BE2C (cell line): ENCODE measurements at places on chromosomes 11 and 22.

- DNase-seq = no peak
These were observed 763 bp upstream of the MS4A7 start for GRCh38 chr11:60377401-60378136.

GRCh38 chr11:12003336-12003735 lies 5.1 kb downstream of the DKK3 start:
- no peak for DNase-seq

- DNase-seq = peak; percentile 92
These were observed at the start of gene GRAMD4 for GRCh38 chr22:46619830-46620501. Gene GRAMD4, plus strand, starts transcription at chr22:46620386. Its CDS starts 6,414 bp downstream, at chr22:46626800.

DNA sequence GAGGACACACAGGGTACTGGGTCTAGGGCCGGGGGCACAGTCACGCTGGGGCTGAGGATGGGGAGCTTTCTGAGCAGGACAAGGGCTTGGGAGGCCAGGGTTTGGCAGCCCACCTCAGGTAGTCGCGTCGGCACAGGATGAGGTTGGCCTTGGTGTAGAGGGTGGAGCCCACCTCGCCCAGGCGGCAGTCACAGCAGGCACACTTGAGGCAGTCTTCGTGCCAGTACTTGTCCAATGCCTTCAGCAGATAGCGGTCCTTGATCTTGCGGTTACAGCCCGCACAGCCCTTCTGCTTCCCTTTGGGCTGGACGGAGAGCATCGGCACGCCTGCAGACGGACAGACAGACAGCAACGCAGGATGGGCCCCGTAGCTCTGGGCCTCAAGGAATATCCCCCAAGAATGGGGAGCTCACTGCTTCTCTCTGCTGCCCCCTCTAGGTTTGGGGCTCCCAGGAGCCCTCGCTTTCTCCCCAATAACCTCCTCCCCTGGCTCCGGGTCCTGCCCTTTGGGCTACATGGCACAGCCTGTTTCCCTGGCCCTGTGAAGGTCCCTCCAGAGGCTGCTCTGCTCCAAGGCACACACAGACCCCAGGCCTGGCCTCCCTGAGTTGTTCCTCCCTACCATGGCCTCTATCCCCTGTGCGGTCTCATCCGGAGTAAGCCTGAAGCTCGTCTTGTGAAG lies 33.4 kb downstream of the LMO1 start:
- no peak for DNase-seq
